Cerebellum (tissue), 4 donors: ENCODE measurements at places on chromosomes 12 and 14.

GRCh38 chr14:57617510-57617909 lies 123.9 kb upstream of the CCDC198 start:
- DNase-seq: no peak

- no peak for DNase-seq
Observed at GRCh38 chr12:80756875-80757274, 40.2 kb downstream of the MYF5 start.

- DNase-seq: no peak
Observed at GRCh38 chr14:33480071-33480886, 470.6 kb downstream of the EGLN3 start.

- DNase-seq: no peak
Observed at GRCh38 chr14:96129128-96129736, 75.4 kb upstream of the BDKRB2 start.

DNA sequence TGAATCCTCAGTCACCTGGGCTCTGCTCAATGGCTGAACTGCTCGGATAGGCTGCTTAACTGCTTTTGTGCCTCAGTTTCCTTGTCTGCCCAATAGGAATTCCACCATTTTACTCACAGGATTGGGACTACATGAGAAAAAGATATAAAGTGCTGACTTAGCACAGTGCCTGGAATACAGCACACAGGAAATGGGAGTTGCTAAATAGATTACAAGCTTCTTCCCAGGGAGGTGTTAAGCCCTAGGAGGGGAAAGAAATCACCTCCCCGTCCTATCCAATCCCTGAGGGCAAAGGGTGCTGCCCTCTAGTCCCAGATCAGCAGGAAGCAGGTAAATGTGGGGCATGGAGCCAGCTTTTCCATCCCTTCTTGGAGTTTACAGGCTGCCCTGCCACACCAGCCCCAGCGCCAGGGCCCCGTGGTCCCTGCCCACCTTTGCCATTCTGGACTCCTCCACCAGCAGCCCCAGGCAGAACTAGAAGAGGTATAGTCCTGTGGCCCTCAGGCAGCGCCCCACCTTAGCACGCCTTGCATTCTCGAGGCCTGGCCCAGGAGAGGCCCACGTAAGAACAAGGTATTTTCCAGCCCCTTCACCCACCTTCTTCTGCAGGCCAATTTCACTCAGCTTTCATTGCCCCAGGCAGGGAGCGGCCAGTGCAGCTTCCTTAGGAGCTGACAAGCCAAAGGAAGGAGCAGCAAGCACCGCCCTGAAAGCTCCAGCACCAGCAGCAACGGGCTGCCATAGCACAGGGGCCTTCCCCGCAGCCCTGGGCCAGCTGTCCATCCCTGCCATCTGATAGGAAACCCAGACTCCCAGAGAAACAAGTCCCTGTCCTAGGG lies 28.8 kb upstream of the RPLP0 start:
- DNase-seq: no peak

DNA sequence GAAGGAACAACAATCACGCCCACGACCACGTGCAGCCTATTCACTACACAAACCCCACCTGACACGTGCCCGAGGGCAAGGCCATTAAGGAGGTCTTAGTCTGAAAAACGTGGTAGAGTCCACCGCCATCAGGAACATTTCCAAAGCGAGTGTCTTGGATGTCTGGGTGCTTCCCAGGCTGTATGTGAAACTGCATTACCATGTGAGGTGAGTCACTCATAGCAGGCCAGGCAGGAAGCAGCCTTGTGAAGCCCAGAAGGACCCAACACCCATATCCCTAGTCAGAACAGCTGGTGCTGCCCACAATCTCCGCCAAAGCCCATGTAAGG lies 3.3 kb upstream of the KRT79 start:
- DNase-seq: no peak

- DNase-seq: no peak
Observed at GRCh38 chr14:103156651-103157378, 33.6 kb downstream of the TNFAIP2 start.

GRCh38 chr12:110813285-110813684 lies 33.5 kb upstream of the CCDC63 start:
- no peak for DNase-seq

DNA sequence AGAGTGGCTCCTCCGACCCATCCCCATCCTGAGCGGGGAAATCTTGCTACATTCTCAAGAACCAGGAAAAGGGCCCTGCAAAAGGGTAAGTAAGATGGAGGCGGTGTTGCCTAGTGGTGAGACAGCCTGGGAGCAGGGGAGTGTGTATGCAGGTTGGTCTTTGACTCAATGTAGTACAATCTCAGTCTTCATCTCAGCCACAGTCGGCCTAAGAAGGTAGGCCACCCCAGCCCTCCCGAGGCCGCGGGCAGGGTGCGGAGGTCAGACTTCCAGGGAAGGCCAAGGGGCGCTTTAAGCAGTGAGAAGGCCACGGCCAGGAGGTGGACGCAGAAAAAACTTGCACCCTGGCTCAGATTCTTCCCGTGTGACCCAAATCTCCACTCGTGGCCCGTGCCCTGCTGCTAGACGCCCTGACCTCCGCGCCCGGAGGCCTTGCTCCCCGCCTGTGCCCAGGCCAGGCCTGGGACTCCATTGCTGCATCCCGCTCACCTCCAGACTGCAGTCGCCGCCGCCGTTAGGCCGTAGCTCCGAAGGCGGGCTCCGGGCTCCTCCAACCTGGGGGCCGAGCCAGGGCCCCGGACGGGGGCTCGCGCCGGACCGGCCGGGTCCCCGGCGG lies 435 bp downstream of the FOXM1 start:
- no peak for DNase-seq

DNA sequence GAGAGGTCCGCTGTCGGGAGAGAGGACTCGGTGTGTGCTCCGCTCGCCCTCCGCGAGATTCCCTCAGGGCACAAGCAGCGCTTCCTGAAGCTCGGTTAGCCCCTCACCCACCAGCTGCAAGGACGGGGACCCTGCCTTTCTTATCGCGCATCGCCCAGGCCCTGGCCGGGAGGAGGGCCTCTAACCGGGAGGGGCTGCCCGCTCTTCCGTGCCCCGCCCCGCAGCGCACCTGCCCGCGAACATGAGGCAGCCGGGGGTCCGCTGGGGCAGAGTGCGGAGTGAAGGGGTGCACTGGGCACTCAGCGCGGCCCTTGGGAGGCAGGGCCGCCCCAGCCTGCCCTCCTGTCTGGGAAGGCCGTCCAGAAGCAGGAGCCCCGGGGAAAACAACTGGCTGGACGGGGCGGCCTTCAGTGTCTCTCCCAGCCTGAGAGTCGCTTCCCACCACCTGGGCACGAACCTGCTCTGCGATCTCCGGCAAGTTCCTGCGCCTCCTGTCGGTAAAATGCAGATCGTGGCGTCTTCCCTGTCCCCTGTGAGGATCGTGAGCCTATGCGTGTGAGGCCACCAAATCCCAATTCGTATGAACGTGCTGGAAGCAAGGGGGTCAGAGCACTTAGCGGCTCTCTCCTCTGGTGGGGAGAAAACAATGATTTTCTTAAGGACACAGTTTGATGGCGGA lies 28.0 kb upstream of the ADIPOR2 start:
- DNase-seq: no peak

- DNase-seq: no peak
Observed at GRCh38 chr14:90781344-90781761, 34.9 kb downstream of the TTC7B start.

GRCh38 chr12:98425859-98426258 lies 89.5 kb upstream of the TMPO start:
- DNase-seq: no peak

- no peak for DNase-seq
Observed at GRCh38 chr12:62744551-62744950, 190.4 kb downstream of the PPM1H start.

- DNase-seq: no peak
Observed at GRCh38 chr12:40446385-40446784, 221.6 kb downstream of the LRRK2 start.

GRCh38 chr12:129873833-129874208 lies 30.0 kb downstream of the TMEM132D start:
- no peak for DNase-seq

DNA sequence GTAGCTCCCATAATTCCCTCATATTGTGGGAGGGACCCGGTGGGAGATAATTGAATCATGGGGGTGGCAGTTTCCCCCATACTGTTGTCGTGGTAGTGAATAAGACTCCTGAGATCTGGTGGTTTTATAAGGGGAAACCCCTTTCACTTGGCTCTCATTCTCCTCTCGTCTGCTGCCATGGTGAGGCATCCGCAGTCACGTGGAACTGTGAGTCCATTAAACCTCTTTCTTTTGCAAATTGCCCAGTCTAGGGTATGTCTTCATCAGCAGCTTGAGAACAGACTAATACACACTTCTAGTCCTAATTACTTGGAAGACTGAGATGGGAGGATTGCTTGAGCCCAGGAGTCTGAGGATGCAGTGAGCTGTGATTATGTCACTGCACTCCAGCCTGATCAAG lies 64.4 kb downstream of the TMX1 start:
- no peak for DNase-seq

DNA sequence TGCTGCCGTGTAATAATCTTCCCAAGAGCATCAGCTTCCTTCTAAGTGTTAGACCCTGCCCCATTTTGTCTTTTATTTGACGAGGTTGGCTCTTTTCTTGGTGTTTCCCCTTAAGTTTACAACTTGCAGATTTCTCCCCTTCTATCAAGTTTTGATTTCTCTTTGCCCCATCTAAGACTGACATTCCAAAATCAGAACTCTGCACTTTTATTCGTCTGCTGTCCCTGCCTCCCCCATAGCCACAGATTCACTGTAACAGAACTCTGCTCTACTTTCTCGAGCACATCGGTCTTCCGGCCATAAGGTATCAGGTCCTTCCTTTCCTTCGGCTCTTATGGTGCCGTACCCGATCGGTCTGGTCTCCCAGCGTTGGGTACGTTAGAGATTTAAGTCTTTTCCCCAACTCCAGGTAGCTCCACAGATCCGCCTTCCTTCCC lies 563 bp downstream of the DCP1B start:
- DNase-seq: peak; percentile 27

DNA sequence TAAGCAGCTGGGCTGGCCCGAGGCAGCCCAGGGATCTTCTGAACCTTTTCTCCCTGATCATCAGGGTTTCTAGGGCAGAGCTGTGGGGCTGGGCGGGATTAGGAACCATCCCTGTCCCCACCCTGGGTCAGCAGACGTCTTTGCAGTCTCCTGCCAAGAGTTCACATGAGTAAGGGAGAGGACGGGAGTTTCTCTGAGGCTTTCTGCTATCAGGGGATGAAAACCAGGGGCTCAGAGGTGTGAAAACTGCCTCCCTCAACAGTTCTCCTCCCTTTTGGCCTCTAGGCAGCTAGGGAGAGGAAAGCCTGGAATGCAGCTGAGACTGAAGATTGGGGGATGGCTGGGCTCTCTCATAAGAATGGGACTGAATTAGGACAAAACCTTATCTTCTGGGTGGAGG lies 7.9 kb downstream of the ZNF385A start:
- no peak for DNase-seq

- peak; percentile 37 for DNase-seq
Observed at GRCh38 chr14:102749393-102750305, 27.6 kb upstream of the TRAF3 start.

DNA sequence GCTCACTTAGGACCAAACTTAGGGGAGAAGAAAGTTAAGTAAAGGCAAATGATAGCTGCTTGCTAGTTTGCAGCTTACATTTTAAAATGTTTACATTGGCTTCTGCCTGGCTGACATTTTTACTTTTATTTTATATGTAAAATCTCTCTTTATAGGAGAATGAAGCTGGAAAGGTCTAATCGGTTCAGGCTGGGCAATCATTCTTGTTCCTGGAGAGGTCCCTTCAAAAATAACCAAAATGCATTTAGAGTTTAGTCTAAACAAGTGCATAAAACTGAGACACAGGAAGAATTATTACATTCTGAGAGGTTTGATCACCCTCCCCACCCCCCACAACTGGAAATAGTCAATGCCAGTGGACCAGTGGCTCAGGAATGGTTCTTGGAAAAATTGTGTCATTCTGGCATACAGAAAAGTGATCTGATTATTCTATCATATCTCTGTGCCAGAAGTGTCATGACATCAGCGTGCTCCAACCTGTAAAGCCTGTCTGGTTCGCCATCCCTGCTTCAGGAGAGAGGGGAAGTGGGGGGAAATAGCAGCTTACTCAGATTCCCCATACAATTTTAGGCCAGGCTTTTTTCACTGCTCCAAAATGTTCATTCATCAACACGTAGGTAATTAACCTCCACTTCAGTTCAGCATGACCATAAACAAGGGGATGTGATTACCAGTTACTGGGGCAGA lies 4.2 kb downstream of the PRICKLE1 start:
- DNase-seq: no peak

GRCh38 chr12:132496710-132497109 lies 6.8 kb downstream of the FBRSL1 start:
- no peak for DNase-seq

DNA sequence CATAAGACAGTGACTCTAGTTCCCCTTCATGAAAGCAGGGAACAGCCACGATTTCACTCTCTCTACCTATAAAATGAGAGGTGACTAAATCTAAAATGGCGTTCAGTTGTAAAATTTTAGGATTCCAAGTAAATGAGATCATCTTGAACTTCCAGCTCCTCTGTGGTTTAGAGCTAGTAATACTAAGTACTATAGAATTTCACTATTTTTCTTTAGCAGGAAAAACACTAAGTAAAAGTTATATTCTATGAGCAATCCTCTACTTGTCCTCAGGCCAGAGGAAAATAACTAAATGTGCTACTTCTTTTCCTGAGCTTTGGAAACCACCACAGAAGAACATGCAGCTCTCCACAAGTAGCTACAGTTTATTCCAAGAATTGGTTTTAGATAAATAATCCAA lies 55.6 kb downstream of the NIN start:
- DNase-seq: no peak

DNA sequence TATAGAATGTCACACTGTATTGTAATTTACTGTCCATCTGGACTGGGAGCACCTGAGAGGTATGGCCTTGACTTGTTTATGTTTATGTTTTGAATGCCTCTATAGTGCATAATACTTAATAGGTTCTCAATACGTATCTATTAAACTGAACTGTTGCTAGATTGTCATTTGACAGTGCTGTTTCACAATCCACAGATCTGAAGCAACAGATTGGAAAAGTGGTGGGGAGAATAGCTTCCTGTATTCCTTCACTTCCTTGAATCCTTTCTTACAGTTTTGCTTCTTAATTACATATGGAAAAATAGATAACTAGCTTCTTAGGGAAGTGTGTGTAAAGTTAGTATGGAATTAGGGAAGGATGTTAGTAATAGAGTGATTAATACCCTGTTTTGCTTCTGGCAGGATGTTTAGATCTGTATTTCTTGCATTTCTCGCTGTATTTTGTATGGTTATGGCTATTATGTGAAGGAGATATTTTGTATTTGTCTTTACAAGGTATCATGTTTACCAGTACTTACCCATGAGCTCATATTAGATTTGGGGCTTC lies 4.5 kb downstream of the CNOT2 start:
- DNase-seq: no peak

- peak; percentile 12 for DNase-seq
Observed at GRCh38 chr14:68548194-68549076, 244.4 kb downstream of the ZFP36L1 start.
